ENCODE measurements at places on chromosomes 4 and X.

DNA sequence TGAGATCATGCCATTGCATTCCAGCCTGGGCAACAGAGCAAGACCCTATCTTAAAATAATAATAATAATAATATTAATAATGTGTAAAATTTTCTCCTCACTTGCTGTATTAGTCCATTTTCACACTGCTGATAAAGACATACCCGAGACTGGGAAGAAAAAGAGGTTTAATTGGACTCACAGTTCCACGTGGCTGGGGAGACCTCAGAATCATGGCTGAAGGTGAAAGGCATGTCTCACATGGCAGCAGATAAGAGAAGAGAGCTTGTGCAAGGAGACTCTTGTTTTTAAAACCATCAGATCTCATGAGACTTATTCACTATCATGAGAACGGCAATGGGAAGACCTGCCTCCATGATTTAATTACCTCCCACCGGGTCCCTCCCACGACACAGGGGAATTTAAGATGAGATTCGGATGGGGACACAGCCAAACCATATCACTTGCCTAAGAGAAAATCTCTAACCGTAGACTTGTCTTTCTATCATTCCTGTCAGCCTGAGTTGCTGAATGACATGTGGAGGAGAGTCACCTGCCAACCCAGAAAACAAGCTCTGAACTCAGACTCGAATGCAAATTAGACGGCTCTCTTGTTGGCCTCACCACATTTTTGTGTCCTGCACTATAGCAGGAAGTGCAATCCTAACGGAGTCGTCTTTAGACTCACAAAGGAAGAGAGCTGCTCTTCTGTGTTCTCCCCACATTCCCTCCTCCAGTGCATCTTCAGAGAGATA is 51.9 kb upstream of the DCTD start:
- DNase-seq, result no peak

DNA sequence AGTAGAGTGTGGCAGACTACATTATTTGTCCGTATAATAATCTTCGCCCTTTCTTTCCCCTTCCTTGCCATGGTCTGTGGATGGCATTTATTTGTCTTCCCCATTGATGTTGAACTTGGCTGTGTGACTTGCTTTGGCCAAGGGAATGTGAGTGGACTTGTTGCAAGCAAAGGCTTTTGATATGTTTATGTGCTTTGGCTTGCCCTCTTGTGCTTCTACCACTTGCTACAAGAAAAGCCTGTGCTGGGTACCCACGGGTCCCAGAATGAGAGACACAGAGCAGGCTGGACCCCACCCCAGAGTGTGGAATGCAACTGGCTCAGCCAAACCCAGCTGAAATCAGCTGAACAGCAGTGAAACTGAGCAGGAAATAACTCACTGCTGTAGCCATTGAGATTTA is 63.0 kb downstream of the FAM184B start:
- DNase-seq, result no peak

- DNase-seq, result no peak
Observed at GRCh38 chrX:111443946-111444345, 32.0 kb upstream of the DCX start.

DNA sequence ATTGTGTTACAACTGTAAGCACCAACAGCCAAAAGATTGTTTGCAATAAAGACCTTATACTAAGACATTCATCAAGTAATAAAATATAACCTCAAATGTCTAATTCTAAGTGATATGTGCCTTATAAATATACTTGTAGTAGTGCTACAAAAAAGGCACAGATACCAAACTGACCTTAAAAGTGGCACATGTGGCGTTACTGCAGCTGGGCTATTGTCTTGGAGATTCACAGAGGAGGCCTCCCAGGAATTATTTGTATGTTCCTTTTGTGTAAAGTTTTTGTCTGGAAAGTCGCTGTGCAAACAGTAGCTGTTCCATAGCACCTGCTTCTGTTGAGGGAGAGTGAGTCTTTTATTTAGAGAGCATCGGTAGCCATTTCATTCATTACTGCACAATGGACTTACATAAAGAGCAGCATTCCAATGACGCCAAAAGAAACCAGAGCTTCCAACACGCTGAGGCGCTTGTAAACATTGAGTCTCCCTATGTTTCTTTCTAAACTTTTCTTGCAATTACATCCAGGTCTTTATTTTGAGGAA is 143.7 kb downstream of the RPA4 start:
- DNase-seq, result peak; percentile 12

- DNase-seq, result no peak
Observed at GRCh38 chr4:48228949-48229348, 40.7 kb downstream of the TEC start.

GRCh38 chr4:172601195-172601594 is 567.4 kb upstream of the GALNT7 start:
- DNase-seq, result no peak

DNA sequence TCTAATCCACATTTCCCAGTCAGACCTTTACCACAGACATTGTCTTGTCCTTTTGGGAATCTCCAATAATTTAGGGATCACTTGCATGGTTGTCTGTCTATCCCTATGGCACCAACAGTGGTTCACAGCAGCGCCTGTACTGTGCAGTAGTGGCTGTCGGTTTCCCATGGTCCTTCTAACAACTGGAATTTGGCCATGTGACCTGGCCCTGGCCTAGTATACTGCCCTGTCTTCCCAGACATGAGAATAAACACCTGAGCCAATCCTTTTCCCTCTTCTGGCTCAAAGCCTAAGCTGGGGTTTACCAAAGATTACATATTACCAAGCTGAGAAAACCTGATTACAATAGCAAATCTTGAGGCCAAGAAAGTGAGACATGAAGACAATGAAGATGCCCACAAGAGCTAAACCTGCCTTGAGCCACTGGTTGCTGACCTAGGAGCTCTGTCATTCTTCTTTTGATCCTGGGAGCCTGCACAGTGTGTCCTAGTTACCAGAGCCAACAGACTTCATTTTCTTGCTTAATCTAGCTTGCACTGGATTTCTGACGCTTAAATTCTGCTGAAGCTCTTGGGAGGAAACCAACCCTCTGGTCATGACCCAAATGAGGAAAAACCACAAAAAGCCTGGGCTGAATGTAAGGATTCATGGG is 92.1 kb downstream of the SCD5 start:
- no peak for DNase-seq

DNA sequence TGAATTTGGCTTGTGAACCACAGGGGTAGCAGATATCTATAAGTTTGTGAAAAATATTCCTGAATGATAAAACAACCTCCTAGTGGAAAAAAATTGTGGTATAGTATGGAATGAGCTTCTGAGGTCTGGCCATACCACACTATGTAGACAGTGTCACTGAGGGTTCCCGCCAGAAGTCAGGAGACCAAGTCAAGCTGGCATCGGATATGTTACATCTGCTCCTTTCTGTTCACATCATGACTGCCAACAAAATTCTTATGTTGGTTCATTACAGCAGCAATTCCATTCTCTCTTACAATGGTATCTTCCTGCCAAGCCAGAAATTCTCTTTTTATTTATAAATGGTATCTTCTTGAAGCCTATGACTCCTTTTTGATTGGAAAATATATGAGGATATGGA is 273.0 kb downstream of the PPP3CA start:
- no peak for DNase-seq

GRCh38 chrX:152445926-152446325 is 5.2 kb downstream of the GABRA3 start:
- no peak for DNase-seq

DNA sequence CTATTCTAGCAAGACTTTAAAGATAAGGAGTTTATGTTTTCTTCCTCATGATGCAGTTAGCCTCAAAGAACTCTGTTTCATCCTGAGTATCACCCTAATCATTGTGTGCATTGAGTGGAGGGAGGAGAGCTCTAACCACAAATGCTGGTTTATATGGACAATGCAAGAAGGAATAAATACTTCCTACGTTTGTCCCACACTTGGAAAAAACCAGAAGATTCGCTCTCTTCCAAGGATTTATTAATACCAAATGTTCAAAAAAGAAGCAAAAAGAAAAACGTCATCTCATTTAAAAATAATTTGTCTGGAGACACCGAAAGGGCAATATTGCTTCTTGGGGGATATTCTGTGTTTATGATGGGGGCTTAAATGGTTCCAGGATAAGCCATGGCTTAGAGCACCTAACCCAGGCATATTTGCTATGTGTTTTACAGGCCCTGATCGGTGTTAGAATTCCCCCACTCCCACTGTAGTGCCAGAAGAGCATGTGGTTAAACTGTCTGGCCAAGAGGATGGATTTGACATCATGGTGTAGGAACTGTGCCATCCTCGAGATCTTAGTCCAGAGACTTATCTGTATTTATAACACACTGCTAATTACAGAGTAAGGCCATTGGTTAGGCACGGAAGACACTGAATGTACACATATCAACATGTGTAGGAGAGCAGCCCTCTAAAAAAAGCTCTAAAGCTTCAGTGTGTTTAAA is 227.2 kb downstream of the ANK2 start:
- no peak for DNase-seq

GRCh38 chr4:138178566-138178965 is 63.6 kb downstream of the SLC7A11 start:
- DNase-seq, result no peak

DNA sequence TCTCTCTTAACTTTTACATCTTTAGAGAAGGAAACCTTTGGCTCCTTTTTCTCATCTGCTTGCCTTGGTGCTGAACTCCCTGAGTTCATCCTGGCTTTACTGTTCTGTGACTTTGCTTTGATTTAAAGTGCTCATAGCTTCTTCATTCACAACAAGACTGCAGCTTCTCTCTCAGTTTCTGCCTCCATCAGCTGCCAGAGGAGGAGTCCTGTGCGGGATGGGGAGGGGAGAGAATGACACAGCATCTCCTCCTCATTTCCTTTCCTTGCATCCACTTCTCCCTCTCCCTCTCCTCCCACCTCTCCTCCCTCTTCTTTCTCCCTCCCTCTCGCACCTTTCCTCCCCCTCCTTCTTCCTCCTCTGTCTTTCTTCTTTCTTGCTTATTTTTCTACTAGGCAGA is 42.0 kb downstream of the CBLL2 start:
- DNase-seq, result no peak
